Endothelial cell (in vitro differentiated cells): ENCODE measurements at places on chromosomes 2 and 18.

GRCh38 chr2:145584353-145584752 lies 1064.4 kb upstream of the ZEB2 start:
- no peak for DNase-seq

DNA sequence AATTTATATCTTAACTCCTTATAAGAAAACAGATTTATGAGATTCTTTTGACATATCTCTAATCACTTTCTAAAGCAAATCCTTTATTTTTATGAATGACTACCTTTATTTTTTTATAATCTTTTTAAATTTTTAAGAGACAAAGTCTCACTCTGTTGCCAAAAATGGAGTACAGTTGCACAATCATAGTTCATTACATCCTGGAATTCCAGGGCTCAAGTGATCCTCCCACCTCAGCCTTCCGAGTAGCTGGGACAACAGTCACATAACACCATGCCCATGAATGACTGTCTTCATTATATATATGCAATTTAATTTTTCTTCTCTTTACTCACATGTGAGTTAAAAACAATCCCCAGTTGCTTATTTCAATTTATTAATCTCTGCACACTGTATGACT lies 21.7 kb downstream of the ACADL start:
- DNase-seq, result no peak

GRCh38 chr18:25433590-25433989 lies 81.6 kb upstream of the ZNF521 start:
- DNase-seq, result no peak

DNA sequence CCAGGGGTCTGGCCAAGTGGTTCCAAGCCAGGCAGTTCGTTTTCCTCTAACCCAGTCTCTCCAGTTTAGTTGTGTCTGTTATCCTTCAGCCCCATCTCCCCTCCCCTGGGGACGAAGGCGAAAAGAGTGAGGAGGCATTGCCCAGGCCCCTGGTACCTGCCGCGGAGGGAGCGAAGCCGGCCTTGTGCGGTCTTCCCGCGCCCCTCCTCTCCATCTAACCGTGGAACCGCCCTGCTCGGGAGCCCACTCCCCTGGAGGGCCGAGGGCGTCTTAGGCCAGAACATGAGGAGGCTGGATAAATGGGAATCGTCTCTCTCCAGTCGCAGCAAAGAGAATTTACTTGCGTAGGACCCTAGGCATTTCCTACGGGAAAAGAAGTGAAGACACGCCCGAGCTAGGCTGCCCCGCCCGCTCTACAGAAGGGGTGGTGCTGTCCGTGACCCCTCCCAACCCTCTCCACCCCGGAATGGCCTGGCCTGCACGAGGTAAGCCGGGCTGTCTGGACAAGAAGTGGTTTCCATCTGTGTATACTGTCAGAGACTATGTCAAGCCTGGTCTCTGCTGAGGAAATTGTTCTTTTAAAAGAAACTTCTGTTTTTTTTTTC lies 156.2 kb downstream of the MIB1 start:
- no peak for DNase-seq

DNA sequence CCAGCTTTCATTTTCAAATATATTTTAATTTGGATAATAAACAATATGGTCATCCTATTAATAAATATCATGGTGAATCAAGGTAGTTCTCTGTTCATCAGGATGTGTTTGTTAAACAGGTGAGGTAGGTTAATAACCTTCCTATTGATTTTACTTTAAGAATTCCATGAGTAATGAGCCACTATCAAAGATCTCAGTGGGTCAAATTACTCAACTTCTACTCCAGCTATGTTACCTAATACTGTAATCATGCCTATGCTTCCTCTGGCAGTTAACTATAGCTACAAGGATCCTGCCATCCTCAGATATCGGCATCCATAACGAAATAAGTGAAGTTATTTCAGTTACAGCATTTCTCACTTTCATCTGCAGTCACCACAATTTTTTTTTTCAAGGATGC lies 289.6 kb upstream of the SLC8A1 start:
- DNase-seq, result no peak
